ENCODE measurements at places on chromosomes 4 and X.

GRCh38 chr4:114398410-114398809 lies 200.2 kb upstream of the UGT8 start:
- DNase-seq = no peak

DNA sequence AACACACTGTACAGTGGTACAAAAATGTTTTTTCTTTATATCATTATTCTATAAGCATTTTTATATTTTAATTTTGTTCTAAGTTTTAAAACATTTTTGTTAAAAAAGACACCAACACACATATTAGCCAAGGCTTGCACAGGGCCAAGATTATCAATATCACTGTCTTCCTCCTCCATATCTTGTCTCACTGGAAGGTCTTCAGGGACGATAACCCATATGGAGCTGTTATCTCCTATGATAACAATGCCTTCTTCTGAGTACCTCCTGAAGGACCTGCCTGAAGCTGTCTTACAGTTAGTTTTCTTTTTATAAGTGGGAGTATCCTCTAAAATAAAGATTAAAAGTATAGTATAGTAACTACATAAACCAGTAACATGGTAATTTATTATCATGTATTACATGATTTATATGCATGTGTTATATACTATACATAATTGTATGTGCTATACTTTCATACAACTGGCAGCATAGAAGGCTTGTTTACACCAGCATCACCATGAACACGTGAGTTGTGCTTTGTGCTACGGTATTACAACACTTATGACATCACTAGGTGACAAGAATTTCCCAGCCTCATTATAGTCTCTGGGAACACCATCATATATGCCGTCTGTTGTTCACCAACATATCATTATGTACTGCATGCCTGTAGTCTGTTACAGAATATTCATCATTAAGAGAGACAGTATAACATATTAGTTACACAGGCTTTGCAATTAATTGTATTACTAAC lies 90.7 kb downstream of the WDFY3 start:
- DNase-seq = peak; percentile 41

DNA sequence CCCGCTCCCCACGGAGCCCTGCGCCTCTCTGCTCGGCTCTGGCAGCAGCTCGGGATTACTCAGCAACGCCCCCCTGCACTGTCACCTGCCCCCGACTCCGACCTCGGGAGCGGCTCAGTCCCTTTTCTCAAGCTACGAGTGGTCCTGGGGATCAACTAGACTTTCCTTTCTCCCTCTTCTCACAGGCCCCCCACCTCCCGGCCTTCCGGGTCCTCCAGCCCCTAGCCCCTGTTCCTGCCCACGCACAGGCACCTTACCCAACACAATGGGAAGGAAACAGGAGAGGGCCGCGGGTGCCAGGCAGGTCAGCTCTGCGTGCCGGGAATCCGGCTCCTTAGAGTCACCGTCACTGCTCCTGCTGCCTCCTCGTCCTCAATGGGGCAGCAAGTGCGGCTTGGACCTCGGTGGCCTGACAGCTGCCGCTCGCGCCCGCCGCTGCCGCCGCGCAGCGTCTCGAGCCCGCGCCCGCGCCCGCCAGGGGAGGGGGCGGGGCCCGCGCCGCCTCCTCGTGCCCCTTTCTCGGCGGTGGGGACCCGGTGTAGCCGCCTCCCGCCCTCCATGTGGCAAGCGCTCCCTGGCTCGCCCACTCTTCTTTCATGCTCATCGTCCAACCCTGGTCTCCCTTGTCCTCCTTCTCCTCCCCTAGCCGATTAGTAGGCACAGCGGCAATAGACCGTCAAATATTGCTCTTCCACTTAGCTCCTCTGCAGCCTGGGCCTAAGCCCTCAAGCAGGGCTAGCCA lies at the start of gene RAB9B:
TSS of gene RAB9B (minus strand) at position 455 of the 742 bp plus-strand sequence. CDS start 6,473 bp downstream, outside the sequence.
- DNase-seq = peak; percentile 35

- no peak for DNase-seq
Measured at GRCh38 chrX:125681507-125681906, 361.8 kb downstream of the TEX13C start.

DNA sequence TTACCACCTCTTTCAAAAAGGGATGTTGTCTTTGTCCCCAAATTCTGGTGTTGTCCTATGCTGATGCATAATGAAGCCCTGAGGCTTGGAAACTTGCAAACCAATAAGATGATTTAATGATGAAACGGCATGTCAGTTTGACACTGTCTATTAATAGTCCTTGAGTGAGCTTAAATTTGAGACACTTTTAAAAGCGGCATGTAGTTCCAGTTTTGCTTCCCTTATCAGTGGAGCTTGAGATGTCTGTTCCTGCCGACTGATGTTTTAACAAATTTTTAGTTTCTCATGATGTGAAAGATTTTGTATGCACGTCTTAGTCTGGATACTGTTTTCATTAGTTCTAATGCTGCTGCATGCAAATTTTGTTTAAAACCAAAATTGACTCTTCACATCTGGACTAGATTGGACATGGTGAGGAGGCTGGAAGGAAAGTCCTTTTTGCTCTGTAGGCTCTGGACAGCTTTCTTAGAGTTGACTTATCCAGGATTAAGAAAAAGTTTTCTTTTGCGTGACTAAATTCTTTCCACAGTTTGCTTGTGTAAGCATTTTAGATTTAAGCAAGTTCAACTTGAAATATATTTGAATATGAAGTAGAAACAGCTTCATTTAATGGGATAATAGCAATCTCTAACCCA lies 11.7 kb downstream of the C1GALT1C1 start:
- DNase-seq = no peak

DNA sequence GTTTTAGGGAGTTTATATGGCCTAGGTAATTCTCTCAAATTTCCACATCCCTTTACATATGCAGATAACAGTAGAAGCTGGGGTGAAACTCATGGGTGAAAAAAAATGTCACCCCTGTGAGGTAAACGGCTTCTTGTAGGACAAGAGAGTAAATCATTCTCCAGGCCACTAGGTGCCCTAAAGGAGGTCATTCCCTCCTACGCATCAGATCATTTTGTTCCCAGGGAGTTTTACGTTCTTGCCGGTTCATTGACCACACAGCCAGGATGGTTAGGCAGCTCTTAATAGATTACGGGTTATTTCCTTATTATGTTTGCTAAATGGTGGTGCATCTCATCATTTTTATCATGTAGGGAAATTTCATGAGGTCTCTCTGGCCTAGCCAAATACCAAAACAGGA lies 225.8 kb upstream of the NOCT start:
- no peak for DNase-seq

- no peak for DNase-seq
Measured at GRCh38 chr4:89365375-89365774, 57.8 kb upstream of the GPRIN3 start.

- DNase-seq = no peak
Measured at GRCh38 chrX:10085223-10085622, 71.6 kb upstream of the CLCN4 start.

- DNase-seq = no peak
Measured at GRCh38 chrX:50671661-50672060, 142.3 kb downstream of the SHROOM4 start.

DNA sequence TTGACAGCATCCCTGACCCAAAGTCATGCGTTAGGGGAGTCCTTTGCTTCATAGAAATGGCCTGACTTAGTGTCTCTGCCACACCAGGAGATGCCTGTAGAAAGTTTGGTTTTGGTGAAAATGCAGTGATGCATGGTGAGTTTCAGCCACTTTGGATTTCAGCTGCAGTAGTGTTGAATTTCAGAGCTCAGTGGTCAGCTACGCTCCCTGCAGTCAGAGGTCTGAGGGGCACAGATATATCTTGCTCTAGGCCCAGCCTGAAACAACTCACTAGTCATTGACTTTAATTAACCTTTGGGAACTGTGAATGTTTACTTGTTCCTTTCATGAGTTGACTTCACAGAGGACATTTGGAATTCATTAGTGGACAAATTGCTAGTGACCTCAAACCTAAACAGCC lies 17.5 kb downstream of the RBMX2 start:
- no peak for DNase-seq

DNA sequence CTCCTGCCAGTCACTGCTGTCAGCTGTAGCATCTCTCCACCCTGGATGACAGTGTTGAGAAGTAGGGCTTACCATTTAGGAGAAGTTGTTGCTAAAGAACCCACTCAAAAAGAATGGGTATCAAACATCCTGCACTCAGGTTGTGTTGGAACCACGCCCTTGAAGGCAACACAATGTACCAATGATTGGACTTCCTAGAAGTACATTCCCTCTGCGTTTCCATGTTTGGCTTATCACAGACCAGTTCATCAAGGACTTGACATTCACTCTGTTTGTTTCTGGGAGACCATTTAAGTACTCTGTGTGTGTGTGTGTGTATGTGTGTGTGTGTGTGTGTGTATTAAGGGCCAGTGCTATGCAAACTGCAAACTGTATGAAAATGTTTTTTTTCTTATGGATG lies 200.6 kb upstream of the GATB start:
- no peak for DNase-seq

DNA sequence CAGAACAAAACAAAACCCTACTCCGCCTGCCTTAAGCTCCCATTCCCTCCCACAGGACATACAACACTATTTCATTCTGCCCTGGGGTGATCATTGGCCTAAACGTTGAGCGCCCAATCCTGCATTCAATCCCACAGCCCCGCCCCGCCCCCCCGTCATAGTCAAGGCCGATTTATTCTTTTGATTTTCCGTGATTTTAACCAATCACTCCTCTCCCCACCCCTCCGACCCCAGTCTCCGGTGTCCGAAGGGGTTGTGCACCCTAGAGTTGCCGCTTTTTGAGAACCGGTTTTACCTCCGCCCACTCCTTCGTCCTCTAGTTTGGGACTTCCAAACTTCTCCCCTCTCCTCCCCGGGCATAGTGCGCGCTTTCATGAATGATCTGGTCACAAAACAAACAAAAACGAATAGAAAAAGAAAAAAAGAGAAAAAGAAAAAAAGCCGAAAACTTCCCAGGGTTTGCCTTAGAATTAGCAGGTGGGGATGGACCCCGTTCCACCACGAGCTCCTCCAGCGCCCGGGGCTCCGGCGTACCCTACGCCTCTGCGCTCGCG lies 446 bp upstream of the UBE2A start:
- DNase-seq = peak; percentile 50

- no peak for DNase-seq
Measured at GRCh38 chrX:45381841-45382240, 181.2 kb upstream of the DIPK2B start.

All from fibroblast of mammary gland (primary cell).